Fibroblast of skin of back (primary cell): ENCODE measurements at places on chromosomes 16 and 17.

DNA sequence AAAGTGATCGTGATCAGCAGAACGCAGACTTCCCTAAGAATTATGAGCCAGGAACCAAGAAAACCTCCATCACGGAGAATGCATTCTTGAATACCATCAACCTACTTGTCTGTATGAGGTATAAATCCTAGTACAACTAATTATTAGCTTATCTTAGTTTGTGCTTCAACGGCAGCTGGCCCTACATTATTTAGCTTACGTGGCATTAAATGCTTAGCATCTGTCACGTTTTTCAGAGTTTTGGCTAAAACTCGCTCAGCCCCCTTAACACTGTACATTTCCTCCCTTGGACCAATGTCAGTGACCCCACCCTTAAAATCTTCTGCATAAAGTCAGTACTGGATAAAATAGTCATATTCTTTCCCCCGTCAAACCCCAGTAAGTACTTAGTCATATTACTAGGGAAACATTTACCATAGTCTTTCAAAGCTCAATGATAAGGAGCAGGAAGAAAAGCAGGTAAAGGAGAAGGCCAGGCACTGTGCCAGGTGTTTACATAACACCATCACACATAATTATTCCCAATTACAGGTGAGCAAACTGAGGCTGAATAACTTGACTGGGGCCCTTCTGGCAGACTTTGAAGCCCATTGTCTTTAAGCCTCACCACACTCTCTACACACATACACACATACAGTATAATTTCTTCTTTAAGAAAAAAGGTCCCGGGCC, 16.6 kb upstream of the TXNDC11 start:
- DNase-seq = no peak

- no peak for DNase-seq
Measured at GRCh38 chr16:14111713-14112538, 40.8 kb downstream of the MRTFB start.

DNA sequence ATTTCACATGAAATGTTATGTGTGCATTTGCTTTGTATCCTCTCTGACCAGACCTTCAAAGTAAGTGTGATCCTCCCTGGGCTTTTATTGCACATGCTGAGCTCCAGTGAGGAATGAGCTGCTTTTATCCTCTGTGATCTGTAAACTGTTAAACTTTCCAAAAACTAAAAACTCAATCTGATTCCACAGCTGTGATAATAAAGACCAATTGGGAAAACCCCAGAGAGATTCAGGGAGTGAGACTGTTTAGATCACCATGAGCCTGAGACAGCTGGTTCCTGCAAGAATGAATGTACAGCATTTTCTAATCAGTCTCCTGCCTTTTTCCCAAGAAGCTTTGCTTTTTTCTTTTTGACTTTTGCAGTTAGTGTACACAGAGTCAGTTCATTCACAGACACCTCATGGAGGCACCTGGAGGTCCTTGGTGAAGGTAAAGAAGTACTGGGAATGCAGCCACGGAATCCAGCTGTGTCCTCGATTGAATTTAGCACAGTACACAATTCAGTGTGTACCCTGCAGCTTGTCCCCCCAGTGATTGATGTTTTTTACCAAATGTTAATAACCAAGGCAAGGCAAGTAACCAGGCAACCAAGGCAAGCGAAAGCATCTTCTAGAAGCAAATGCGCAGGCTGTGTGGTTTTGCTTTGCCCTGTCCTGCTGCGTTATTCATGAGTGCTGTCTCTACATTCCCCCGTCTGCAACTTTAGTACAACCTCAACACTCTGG, 182.6 kb downstream of the LGALS9B start:
- DNase-seq = no peak

DNA sequence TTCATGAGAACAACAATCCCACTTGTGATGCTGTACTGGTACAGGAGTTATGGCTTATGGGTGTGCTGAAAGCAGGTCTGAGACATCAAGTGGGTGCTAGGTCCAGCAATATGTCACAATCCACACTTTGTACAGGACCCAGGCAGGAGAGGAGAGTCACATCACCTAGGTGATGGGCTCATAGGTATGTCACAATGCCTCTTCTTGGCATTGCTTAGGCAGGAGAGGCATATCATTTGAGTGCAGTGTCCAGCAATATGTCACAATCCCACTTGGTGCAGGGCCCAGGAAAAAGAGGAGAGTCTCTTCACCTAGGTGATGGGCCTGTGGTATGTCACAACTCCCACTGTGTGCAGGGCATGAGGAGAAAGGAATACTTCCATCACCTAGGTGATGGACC, 2110.0 kb downstream of the TP53TG3F start:
- DNase-seq = no peak

- DNase-seq = no peak
Measured at GRCh38 chr17:68969101-68969500, 13.9 kb upstream of the ABCA8 start.

- DNase-seq = no peak
Measured at GRCh38 chr17:39933912-39934311, 6.4 kb downstream of the LRRC3C start.

GRCh38 chr17:70310221-70310672, 140.9 kb downstream of the KCNJ2 start:
- peak; percentile 4 for DNase-seq

DNA sequence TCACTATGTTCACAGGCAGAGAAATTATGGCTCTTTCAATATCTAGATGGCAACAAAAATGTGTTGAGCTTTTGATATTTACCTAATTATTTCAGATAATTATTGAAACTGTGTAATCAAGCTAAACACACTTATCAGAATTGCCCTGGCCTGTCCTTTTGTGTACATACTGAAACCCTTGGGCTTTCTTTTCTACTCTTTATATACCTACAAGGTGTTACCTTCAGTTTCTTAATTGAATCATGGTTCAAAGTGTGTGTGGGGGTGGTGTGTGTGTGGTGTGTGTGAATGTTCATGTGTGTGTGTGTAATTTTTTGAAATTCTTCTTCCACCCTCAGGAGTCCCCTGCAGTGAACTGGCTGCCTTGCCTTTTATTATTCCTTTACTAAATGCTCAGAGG, 506.8 kb upstream of the SOX9 start:
- no peak for DNase-seq

DNA sequence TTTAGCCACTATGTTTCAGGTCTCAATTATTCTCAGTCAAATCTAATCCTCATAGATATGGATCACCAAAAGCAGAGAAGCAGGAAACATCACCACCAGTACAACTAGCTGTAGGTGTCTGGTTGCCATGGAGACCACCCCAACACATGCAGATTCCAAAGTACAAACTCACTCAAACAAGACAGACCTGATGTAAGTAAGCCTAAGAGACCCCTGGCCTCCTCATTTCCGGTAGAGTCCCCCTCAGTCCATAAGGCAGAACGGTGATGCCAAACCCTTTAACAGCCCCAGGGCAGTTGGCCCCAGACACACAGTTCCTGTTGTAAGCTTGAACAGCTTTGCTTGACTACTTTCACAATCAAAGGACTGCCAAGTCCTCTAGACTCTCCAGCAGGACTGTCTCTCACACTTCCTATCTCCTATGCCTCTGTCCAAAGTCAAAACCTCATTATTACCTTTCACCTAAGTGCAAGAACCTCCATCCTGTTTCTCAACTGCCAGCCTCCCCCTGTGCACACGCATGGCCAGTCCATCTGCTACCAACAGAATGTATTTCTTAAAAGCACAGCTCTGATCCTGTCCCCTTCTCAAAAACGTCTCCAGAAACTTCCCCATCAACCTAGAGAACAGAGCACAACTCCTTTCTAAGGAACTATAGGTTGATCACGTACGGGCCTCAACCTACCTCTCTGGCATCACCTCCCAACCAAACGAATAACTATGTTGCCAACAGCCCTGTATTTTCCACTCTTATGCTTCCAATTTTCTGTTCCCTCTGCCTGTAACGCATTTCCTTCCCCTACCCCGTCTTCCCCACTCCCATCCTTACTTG, 23.9 kb downstream of the SLC39A11 start:
- peak; percentile 62 for DNase-seq

GRCh38 chr17:66511135-66511534, 208.7 kb downstream of the PRKCA start:
- DNase-seq = no peak

- no peak for DNase-seq
Measured at GRCh38 chr17:802901-803881, 21.0 kb downstream of the MRM3 start.

- DNase-seq = no peak
Measured at GRCh38 chr17:57860414-57860999, 10.7 kb upstream of the MRPS23 start.

DNA sequence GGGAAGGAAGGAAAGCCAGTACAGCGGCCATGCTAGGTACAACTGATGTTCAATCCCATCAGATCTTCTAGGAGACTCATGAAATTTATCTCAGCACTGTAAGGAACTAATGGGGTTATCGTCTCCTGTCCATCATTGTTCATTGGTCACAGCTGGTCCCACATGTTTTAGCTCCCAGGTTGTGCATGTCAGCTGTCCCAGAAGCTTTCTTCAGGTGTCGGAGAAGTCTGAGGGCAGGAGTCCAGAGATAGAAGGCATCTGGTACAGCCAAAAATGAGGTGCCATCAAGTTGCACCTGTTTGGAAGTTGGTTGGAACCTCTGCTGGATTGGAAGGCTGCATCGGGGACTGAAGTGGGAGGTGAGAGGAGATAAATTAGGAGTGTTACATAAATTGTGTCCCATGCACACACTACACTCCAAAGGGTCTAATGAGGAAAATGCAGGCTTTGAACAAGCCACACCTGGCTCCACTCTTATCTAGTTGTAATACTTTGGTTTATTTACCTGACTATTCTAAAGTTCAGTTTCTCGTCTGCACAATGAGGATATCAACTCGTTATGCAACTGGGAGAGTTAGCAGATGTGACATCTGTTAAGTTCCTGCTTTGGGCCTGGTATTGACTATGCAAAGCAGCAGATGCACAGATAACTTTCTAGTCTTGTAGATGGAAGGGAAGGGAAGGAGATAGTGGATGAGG, 62.9 kb downstream of the MAP2K6 start:
- DNase-seq = no peak

GRCh38 chr16:80664226-80664625, 123.4 kb downstream of the DYNLRB2 start:
- no peak for DNase-seq

GRCh38 chr16:68035227-68035626, 12.1 kb downstream of the DUS2 start:
- DNase-seq = no peak

DNA sequence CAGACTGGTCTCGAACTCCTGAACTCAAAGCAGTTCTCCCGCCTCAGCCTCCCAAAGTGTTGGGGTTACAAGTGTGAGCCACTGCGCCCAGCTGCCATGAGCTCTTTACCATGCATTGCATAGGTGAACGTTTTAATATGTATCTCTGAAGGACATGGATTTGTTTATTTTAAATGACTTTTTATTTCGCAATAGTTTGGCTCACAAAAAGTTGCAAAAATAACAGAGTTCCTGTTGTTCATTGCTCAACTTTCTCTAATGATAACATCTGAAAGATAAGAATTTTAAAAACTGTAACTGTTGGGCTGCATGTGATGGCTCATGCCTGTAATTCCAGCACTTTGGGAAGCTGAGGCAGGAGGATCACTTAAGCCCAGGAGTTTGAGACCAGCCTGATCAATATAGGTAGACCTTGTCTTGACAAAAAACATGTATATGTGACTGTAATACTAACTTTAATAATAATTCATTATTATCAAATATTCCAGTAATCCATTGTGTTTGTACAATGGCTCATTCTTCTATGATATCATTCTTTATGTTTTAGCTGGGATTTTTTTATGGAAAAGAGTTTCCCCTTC, 80.1 kb downstream of the ABCC1 start:
- DNase-seq = no peak

DNA sequence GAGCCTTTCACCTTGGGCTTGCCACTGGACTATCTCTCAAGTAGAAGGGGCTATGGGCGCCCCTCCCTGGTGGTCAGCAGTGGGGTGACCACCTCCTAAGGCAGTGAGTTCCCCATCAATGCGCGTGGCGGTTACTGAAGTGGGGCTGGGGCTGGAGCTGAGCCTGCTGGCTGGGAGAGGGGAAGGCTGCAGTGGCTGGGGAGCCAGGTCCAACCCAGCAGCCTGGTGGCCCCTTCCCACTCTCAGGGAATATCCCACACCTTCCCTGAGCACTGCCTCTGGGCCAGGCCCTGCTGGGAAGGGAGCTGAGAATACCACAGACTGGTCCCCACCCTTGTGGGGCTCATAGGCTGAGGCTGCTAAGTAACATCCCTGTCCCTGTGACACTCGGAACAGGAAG, 19.8 kb upstream of the MPRIP start:
- no peak for DNase-seq

DNA sequence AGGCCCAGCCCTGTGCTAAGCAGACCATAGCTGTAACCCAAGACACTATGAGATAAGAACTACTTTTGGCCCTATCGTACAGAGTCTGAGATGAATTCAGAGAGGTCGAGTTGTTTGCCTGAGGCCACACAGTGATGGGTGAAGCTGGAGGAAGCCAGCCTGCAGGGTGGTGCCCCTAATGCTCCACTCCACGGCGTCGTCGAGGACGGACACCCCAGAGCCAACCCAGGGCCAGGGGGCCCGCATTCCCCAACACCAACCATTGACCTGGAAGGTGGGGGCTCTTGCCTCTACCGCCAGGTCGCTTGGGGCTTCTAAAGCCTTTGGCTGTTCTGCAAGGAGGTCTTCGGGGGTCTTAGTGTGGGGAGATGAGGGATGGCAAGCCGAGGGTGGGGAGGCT, 84.1 kb downstream of the IRF8 start:
- DNase-seq = no peak

- DNase-seq = no peak
Measured at GRCh38 chr17:39364236-39365025, 37.0 kb downstream of the FBXL20 start.

DNA sequence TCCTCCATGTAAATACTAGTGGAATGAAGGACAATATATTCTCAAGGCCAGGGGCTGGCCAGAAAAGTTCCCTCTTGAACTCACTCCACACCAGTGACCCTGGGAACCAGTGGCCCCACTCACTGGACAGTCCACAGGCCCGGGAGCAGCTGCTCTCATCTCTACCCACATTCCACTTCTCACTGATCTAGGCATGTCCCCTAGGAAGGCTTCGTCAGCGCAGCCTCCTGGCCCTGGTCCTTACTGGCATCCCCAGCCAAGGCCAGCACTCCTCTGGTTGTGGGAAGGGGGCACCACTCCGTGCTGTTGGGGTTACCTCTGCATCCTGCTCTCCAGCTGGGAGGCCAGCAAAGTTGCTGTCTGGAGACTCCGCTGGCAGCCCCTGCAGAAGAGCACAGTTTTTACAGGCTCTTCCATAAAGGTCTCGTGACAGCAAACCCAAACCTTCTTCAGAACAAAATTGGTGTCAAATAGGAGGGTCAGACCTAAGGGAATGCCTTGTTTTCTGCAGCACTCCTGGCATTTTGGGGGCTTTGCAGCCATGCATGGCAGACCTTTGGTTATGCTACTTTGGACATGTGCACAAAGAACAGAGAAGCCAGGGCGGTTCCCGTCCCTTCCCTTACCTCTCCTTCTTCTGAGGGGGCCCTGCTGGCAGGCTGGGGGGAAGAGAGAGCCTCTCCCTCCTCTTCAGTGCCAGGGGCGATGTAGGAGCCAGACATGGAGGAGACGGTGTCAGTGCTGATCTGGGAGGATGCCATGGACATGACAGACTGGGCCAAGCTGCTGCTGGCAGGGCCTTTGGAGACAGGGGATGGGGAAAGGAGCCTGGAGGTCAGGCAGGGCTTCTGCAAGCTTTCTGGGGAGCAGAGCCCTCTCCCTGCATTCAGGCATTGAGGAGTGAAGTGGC, 14.1 kb upstream of the FOXJ1 start:
- DNase-seq = no peak
